ENCODE measurements at places on chromosomes 12 and 14. TPM values are rescaled to one million over a fixed set of nuclear protein-coding genes. Genes with fewer than 3 reads are reported as not detected.
A peak's percentile ranks its signal among the peaks of the same experiment; 100 is the strongest.

DNA sequence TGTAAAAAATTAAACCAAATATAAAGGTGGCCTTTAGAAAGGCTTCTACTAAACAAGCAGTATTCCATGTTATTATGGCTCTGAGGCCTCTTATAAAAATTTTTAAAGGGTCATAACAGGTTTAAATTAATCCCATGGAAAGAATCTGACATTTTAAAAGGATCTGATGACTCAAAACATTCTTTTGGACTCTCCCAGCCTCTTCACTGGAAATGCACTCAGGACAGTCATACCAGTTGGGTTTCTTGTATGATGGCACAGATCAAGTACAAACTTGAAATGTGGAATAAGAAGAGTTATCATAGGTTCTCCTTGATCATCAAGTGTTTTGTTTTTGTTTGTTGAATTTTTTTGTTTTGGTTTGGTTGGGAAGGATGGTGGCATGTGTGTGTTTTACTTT, 50.8 kb downstream of the PPP2R5E start:
- DNase-seq = no peak

- DNase-seq = no peak
These were observed 219.2 kb downstream of the MSRB3 start for GRCh38 chr12:65497660-65498059.

Gene GPR132
- 23.9 TPM for total RNA-seq

DNA sequence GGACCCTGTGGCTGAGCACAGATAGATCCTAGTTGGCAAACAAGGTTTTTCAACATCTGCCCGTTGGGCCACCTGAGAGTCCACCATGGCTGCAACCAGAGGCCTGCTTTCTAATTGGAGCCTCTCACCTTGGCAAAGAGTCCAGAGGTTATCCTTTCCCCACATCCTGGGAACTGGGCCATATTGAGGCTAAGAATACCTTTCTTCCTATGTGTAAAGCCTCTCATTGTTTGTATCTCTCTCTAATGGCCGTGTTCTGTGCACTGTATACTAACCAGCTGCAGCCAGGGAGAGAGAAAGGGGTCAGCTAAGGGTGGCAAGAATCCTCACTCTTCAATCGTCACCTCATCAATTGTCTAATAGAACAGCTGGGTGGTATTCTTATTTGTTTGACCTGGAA, 79.1 kb upstream of the ST8SIA1 start:
- no peak for DNase-seq

DNA sequence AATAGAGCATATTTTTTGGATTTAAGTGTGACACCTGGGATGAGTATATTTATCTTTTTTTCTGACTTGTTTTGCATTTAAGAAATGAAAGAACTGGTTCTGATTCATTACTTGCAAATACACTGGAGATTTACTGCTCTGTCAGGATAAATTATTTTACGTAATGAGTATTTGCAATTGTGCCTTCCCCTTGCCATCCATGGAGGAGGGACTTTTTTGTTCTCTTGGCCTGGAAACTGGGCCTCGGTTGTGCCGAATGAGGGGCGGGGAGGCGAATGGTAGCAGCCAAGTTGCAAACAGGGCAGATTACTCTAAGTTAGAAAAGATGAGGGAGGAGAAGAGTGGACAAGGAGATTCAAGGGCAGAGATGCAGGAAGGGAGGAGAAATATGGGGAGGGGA, 308.7 kb downstream of the ATP23 start:
- DNase-seq = no peak

DNA sequence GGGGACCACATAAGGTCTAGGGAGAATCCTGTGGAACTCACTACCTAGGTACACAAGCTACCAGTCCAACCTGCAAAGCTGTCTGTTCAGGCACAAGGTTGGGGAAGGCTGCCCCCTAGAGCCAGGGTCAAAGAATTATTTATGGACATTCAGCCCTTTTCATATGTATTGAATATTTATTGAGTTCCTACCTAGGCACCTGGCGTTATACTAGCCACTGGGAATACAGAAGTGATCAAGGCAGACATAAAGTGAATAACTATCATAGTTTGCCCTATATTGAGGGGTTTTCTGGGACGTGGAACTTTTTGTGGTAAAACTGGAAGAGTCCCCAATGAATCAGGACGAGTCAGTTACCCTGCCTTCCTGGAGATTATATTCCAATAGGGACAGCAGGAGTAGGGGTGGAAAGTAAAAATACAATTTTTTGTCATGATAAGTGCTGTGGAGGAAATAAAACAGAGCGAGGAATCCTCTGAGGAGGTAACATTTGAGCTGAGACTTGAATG, 5.8 kb upstream of the SLC48A1 start:
- DNase-seq = peak; percentile 77

- no peak for DNase-seq
These were observed 156.4 kb downstream of the ESR2 start for GRCh38 chr14:64137657-64138290.
